ENCODE measurements at places on chromosomes 4 and X.

DNA sequence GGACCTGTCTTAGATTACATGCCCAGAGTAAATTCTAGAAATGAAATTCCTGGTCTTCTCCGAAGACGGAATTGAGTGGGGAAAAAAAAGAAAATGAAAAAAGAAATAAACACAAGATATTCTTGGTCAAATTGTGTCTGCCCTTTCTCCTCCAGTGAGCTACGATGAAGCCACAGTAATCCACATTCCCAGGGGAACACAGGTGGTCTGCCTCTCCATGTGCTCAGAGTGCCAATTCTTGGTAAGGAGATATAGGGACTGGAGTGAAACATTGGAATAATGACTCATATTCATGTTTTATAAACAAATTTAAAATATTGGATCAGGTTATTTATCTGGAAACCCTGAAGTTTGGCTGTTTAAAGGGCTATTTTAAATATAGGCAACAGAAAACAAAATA lies 54.2 kb upstream of the MGST2 start:
- DNase-seq = no peak

DNA sequence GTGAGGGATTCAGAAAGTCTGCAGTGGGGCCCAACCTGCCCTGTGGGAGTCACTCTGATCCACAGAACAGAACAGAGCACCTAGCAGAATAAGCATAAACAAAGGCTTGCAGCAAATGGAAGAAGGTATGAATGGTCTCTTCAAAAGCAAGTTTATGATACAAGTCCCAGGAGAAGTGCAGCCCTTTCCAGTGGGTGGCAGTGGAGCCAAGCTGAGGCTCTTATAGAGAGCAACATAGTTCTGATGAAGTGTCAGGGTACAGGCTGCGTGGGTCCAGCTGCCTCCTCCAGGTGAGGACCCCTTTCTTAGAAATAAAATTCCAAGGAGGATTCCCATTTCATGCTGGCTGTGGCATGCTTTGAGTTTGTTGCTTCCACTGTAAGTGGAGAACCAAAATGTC lies 88.8 kb upstream of the PAK3 start:
- DNase-seq = no peak

DNA sequence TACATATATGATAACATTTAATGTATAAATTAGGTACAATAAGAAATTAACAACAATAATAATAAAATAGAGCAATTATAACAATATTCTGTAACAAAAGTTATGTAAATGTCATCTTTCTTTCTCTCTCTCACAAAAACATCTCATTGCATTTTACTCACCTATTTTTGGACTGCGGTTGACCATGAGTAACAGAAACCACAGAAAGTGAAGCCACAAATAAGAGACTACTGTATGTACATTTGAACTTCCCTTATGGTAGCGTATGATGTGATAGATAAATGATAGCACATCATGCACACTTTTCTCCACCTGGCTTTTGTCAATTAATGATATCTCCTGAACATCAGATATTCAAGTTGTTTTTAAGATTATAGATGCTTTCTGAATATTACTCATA lies 80.5 kb downstream of the HNRNPD start:
- DNase-seq = no peak

- no peak for DNase-seq
Observed at GRCh38 chr4:103002551-103002950, 17.0 kb downstream of the SLC9B1 start.

- no peak for DNase-seq
Observed at GRCh38 chr4:48347282-48347921, 6.1 kb downstream of the SLAIN2 start.

DNA sequence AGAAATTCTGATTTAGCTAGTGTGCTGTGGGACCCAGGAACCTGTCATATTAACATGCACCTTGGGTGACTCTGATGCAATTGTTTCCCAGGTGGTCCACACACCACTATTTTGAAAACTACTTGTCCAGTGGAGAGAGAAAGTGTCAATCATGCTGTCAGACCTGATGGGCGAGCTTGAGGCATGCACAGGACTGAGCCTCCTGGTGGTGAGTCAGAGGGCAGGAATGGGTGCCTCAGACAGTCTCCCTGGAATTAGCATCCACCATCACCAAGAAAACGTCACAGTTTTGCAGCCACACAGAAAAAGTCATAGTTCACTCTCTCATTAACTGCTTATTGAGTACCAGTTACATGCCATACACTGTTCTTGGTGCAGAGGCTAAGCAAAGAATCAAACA lies 181.8 kb upstream of the MAOA start:
- DNase-seq = no peak
